ENCODE measurements at places on chromosomes 13 and 19.

DNA sequence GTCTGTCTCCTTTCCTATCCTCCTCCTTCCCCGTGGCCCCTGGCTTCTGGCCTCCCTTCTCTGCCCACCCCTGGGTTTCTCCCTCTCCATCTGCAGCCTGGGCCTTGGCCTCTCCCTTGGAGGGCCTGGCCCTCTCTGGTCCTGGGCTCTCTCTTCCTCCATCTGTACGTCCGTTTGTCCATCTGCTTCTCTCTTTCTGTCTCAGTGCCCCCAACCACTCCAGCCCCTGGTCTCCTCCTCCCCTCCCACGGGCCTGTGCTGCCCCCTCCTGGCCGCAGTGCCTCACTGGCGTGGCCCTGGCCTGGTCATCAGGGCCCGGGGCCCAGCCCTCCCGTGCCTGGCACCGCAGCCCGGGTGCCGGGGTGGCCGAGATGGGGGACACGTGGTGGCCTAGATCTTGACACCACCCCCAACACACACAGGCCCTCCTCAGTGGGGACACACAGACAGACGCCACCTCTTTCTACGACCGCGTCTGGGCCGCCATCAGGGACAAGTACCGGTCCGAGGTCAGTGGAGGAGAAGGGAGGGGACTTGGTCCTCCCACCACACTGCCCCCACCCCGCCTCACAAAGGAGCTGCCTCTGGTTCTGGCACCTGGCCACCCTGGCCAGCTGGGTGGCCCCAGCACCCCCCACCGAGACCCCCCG lies 11.3 kb downstream of the PRKCSH start:
- DNase-seq = peak; percentile 80

DNA sequence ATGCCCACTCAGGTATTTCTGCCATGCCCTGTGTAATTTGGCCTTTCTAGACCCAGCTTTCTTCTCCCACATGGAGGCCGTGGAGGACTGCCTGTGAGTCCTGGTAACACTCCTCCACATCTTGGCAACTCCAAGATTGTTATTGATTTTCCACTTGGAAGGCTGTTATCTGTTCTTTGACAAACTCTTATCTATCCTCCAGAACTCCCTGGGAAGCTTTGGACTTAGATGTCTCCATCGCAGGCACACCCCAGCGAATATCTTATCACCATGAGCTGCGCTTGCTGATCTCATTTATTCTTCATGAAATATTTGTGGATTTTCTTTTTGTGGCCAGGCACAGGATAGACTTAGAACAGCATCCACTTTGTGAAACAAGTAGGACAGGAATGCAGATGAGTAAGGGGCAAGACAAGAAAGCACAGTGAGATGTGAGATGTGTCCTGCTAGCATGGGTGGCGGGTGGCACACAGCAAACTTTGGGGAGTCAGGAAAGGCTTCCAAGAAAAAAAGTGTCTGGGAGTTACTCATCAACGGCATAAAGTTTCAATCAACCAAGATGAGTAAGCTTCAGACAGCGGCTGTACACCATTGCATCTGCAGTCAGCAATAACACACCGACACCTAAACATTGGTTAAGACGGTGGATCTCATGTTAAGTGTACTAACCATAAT lies 84.5 kb upstream of the IRS2 start:
- no peak for DNase-seq

GRCh38 chr13:109468123-109468522 lies 318.3 kb downstream of the IRS2 start:
- DNase-seq = no peak

GRCh38 chr13:104382951-104383350 lies 1316.7 kb upstream of the SLC10A2 start:
- DNase-seq = no peak

DNA sequence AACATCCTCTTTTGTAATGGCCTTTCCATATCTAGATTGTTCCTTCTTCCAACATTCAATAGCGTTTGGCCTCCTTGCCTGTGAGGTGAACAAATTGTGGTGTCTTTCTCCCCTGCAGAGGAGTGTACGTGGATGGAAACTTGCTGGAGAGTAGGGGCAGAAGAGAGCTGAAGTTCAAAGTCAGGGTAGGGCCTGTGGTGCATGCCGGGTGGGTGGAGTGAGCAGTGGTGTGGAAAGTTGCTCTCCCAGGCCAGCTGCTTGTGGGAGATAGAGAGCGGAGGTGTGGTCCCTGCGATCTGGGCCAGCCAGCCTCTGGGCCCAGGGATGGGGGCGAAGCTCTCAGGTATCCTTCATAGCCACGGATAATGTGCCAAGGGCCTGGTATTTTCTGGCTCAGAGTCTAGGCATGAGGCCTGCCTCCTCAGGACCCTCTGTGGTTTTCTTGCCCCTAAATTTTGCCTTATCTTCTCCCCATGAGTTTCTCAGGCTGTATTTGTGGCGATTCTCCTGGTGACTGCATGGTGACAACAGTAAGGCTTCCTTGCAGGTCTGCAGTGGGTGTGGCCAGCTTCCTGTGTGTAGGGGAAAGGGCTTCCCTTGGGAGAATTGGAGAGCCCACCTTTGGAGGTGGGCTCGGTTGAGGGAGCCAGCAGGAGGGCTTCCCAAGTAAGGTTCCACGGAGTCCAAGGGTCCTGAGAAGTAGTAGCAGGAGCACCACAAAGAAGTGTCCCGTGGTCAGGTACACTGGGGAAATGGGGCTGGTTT lies 6.7 kb downstream of the RGCC start:
- no peak for DNase-seq

DNA sequence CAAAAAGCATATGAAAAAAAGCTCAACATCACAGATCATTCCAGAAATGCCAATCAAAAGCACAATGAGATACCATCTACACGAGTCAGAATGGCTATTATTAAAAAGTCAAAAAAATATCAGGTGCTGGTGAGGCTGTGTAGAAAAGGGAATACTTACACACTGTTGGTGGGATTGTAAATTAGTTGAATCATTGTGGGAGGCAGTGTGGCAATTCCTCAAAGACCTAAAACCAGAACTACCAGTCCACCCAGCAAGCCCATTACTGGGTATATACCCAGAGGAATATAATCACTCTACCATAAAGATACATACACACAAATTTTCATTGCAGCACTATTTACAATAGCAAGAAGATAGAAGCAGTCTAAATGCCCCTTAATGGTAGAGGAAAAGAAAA lies 529.9 kb downstream of the SLITRK1 start:
- no peak for DNase-seq

GRCh38 chr13:44693156-44693764 lies 117.1 kb upstream of the TSC22D1 start:
- DNase-seq = no peak

GRCh38 chr19:3338541-3339181 lies 27.7 kb upstream of the NFIC start:
- DNase-seq = no peak

DNA sequence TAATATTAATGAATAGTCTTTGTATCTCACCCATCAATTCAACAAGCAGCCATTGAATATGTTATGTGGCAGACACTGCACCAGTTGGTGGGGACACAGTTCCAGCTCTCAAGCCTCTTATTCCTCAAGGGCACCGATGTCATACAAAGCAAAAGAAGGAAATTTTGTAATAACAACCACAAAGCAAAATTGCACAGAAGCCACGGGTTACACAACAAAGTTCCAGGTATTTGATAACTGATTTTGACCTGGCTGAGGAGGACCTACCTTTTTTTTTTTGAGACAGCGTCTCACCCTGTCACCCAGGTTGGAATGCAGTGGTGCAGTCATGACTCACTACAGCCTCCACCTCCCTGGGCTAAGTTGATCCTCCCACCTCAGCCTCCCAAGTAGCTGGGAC lies 266.7 kb downstream of the FOXO1 start:
- no peak for DNase-seq

GRCh38 chr13:79867254-79867653 lies 386.3 kb downstream of the NDFIP2 start:
- DNase-seq = no peak

- no peak for DNase-seq
Measured at GRCh38 chr19:35484252-35485036, 5.8 kb downstream of the KRTDAP start.

DNA sequence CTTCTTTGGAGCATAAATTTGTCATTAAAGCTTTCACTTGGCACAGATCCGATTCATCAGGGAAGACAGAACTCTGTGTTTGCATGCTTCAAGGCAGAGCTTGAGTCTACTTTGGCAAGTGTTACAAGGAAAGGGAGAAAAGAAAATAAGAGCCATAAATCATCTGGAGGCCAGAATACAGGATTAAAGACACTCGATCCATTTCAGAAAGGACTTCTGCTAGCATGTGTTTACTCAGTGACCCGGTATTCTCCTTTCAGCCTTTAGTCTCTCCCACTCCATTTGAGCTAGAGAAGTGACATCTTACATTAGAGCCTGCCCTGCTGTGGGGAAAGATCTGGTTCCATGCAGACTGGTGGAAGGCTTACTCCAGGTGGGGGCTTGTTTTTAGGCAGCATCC lies 306.4 kb downstream of the KLF5 start:
- no peak for DNase-seq

- DNase-seq = no peak
Measured at GRCh38 chr13:41782086-41782485, 178.8 kb downstream of the VWA8 start.

DNA sequence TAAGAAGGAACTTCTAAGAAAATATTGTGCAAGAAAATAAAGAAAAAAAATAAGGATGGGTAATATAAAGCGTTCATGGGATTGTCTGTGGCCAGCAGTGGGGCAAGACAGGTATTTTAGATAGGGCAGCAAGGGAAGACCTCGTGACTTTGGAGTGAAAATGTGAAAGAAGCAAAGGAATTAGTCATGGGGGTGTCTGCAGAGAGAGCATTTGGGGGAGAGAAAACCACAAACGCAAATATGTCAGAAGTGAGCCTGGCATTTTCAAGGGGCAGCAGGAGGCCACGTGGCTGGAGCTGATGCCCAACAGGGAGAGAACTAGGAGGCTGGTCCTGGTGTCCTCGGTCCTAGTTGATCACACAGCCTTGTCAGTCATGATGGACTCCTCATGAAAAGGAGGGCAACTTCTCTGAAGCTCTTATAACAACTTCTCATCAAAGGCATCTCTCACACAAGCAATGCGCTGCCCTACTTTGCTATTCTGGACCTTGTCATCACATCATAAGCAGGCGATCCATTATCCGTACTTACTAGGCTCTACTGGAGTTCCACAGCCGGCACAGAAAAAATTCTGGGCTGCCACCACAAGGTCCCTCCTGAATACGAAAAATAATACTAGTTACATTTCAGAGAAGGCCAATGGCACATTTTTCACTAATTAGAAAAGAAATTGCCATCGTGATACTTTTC lies 31.0 kb downstream of the RUBCNL start:
- DNase-seq = no peak

- DNase-seq = no peak
Measured at GRCh38 chr19:31392464-31392863, 43.2 kb upstream of the TSHZ3 start.

DNA sequence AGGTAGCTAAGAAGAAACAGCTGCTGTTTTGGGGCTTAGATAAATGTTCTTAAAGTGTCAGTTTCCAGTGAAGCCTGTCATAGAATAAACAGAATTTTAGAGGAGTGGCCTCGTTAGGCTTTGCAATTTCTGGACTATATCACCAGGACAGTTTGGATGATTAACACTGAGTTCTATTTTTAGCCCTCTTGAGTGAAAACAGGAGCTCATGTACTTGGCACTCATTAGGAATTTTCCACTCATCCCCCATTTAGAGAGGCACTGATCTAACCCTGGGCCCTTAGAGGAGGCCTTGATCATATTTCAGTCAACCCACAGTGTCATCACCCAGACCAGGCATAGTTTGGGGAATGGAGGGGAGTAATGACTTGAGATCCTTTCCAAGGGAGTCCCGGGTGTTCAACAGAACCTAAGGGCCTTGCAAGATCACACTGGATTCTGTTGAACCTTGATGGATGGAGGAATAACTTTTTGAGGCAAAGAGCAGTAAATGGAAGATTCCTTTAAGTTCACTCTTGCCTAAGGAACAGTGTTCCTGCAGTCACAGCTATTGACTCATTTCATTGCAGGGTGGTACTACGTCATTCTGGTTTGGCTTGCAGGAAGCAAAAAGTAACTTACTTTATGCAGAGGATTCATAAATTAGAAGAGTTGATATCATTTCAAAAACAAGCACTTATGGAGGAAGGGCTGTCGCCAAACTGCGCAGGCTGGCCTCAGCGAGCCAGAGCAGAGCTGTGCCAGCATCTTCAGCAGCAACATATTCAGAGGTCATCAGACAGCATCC lies 160.2 kb downstream of the SLC7A1 start:
- DNase-seq = no peak

GRCh38 chr13:53474878-53475277 lies 446.3 kb downstream of the OLFM4 start:
- no peak for DNase-seq

- no peak for DNase-seq
Measured at GRCh38 chr19:38033658-38034491, 126.9 kb downstream of the SIPA1L3 start.

Measured in ecto neural progenitor cell (in vitro differentiated cells).